ENCODE measurements at places on chromosomes 6 and 20.

DNA sequence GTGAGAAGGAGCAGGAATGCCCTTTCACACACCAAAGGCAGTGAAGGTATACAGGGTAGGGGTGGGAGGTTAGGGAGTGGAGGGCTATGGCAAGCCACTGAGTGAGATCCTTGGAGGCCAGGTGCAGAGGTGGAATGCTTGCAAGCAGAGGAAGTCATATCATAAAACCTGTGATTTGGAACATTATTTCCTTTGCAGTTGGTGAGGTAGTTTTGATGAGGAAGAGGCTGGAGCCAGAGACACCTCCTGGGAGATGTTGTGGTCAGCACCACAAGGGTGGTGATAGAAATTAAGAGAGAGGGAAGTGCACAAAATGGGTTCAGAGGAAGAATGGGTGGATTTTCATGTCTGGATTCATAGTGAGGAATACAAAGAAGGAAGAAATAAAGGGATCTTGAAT is 73.0 kb downstream of the PLCB4 start:
- DNase-seq, result no peak

GRCh38 chr6:34080357-34080756 is 65.5 kb downstream of the GRM4 start:
- DNase-seq, result no peak

DNA sequence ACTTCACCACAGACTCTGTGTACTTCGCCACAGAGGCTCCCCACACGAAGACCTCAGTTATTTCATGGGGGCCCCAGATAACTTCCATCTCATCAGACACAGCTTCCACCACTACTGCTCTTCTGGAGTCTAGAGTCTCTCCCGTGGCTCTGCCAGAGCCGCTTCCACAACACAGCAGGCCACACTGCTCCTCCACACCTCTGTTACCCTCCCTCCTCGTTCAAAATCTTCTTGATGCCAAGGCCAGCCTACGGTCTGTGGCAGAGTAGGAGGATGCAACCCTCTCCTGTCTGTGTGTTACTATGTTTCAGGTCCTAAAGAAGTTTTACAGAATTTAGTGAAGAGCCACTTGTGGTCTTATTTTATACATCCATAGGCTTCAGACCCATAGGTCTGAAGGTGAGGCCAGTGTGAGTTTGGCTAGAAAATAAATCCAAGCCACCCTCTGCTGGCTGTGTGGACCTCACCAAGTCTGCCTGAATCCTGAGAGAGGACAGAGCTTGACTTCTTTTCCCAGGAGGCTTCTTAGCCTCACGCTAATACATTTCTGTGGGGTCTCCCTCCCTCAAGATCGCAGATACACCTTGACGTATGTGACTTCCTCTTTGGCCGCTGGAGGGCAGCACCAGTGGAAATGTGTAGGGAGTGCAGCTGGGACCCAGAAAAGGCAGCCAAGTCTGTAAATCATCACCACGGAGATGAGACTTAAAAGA is 197.7 kb downstream of the FAXC start:
- DNase-seq, result no peak

- DNase-seq, result no peak
Measured at GRCh38 chr20:46458866-46459750, 52.7 kb upstream of the ELMO2 start.

DNA sequence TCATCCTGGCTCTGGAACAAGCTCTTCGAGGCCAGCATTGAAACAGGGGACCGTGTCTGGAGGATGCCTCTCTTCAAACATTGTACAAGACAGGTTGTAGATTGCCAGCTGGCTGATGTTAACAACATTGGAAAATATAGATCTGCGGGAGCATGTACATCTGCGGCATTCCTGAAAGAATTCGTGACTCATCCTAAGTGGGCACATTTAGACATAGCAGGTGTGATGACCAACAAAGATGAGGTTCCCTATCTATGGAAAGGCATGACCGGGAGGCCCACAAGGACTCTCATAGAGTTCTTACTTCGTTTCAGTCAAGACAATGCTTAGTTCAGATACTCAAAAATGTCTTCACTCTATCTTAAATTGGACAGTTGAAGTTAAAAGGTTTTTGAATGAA is 3.6 kb upstream of the CDKN1A start:
- DNase-seq, result no peak

- DNase-seq, result no peak
Measured at GRCh38 chr20:20360464-20360863, 7.4 kb upstream of the INSM1 start.

- no peak for DNase-seq
Measured at GRCh38 chr6:36729161-36729524, 31.5 kb downstream of the RAB44 start.
